ENCODE measurements at places on chromosomes 7 and 10.
A peak's percentile ranks its signal among the peaks of the same experiment; 100 is the strongest.

DNA sequence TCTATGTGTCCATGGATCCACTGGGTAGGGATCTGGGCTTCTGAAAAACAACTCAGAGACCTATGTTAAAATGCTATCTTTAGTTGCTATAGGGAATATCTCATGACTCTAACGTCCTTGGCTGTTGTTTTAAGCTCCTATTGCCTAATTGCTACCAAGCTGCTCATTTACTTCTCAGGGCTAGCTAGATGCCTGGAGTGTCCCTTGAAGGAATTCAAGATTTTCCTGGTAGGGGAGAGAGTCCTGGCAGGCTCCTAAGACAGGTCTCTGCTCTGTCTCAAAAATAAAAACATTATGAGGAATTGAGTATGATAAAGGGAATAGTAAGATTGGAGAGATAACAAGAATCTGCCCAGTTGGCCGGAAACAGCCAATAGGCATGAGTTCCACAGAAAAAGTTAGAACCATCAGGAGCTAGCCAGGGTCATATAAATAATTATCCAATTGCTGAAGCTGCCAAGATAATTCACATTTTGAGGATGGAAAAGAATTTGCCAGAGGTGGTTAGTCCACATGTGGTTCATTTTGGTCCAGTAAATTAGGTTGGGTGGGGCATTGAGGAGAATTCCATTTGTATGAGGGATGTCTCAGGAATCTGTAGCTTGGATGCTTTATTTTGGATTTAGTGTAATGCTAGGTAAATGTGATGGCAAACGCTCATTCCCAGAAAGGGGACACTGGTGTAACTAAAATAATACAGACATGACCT lies 362.7 kb upstream of the VSTM2A start:
- no peak for DNase-seq

DNA sequence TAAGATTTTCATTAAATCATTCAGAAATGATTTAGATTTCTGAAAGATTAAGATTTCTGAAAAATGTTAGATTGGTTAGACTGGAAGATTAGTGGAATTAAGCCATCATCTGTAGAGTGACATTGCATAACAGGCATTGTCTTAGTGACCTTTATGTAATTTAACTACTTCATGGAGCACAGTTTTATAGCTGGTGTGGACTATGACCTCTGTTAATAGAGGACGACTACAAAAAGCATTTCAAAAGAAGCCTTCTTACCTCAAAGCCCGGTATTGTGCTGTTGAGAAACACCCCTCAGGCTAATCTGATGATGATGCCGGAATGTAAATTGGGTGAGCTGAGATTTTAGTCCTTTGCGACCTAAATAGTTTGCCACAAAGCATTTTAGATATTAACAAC lies 55.6 kb downstream of the GALNT11 start:
- no peak for DNase-seq

- DNase-seq = no peak
Measured at GRCh38 chr10:73991884-73992245, 6.1 kb upstream of the VCL start.

DNA sequence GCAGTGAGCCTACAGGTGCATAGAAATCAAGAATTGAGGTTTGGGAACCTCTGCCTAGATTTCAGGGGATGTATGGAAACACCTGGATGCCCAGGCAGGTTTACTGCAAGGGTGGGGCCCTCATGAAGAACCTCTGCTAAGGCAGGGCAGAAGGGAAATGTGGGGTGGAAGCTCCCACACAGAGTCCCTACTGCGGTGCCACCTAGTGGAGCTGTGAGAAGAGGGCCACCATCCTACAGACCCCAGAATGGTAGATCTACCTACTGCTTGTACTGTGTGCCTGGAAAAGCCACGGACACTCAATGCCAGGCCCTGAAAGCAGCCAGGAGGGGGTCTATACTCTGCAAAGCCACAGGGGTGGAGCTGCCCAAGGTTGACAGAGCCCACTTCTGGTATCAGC lies 533.5 kb downstream of the GPAM start:
- DNase-seq = no peak

DNA sequence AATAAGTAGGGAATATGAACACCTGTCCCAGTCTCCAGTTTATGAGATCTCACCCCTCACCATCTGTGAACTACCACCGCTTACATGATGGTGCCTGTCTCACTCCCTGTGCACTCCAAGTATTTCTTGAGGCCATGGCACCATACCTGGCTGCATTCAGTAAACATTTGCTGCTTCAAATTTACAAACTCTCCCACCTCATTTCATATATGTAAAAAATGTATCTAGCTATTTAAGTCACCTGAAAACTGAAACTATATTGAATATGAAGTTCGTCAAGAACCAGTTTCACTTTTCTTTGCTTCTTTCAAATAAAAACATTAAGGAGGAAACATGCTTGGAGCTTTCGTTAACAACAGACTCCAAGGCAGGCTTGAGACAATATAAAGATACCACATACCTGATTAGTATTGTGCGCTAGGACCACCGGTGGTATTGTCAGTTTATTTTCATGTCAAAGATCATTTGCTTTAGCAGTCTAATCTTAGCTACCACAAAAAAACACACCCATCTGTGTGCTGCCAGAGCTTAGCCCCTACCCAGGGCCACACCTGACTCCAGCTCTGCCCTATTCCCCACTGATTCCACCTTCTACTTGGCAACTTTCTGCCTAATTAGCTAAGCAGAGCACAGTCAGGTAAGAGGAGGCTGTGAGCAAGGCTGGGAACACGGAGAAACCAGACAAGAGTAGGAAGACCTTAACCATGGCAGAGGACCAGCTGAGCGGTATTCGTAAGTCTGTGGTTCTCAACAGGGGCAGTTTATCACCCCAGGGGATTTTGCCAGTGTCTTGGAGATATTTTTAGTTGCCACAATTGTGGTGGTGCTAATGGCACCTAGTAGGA lies 92.0 kb downstream of the ZFAND4 start:
- no peak for DNase-seq

- no peak for DNase-seq
Measured at GRCh38 chr10:62231371-62231770, 37.3 kb downstream of the RTKN2 start.

- peak; percentile 72 for DNase-seq
Measured at GRCh38 chr7:28093623-28094232, 86.9 kb downstream of the JAZF1 start.

DNA sequence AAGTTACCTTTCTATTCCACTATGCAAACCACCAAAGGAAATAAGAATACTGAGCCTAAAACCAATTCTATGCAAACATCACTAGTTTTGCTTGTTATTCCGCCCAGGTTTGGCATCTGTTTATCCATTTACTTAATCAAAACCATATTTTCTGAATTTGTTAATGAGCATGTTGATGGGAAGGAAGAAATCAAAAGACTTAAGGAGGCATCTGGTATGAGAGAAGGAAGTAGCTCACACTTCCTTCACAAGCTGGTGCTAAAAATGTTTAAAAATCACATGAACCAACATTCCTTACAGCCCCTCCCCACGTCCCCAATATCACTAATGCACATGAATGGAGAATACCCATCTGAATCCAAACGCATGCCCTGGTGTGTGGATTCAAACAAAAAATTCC lies 52.0 kb upstream of the PRKAR2B start:
- no peak for DNase-seq

GRCh38 chr10:125094806-125095205 lies 65.6 kb downstream of the CTBP2 start:
- no peak for DNase-seq

- peak; percentile 70 for DNase-seq
Measured at GRCh38 chr7:51366930-51367613, 50.5 kb upstream of the COBL start.

GRCh38 chr7:142884286-142884640 lies 1.3 kb downstream of the TRPV6 start:
- no peak for DNase-seq

DNA sequence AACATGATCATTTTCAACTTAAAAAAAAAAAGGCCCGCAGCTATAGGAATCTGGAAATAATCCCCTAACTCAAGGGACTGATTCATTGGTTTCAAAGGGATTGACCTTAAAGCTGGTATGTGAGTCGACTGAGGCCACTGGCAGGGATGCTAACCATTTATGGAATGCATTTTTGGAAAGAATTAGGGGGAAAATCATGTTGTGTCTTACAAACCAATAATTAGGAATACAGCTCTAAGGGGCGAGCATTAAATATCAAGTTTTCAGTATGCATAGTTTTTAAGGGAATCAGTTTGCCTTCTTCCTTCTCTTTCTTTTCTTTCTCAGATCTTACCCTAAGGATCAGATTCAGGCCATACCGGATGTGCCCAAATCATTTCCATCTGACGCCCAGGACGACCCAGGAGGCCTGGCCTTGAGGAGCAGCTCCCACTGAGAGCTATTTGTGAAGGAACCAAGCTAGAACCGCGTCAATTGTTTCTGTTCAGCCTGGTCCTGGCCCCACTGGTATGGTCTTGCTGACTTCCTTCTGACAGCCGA lies 48.7 kb downstream of the BPGM start:
- no peak for DNase-seq

- no peak for DNase-seq
Measured at GRCh38 chr10:10417671-10418070, 600.0 kb upstream of the CELF2 start.

- no peak for DNase-seq
Measured at GRCh38 chr7:144827621-144828020, 8.2 kb downstream of the TPK1 start.

GRCh38 chr10:121600611-121601010 lies 2.4 kb upstream of the FGFR2 start:
- no peak for DNase-seq

DNA sequence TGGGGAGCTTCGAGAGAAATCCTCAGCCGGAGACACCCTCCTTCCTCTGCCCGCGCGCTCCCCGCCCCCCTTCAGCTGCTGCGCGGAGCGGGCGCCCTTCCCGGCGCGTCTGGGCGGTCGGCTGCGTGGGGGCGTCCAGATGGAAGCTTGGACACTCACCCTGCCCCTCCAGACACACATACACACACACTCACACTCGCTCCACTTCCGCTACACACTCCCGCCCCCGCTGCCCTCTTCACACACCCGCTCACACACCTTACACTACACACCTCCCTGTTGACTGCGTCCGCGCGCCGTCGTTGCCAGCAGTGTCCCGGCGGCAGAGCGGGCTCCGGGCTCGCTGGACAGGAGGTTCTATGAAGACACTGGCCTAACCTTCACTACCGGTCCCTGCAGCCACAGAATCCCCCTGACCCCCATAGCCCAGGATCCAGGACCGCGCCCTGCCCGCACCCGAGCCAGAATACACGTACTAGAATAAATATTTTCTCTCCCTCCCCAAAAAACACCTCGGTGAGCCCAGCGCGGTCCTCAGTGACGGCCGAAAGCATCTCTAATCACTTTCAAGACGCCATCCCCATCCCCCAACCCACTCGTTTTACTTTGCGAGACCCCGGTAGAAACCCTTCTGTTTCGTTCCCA lies 1.1 kb upstream of the EGR2 start:
- DNase-seq = no peak

DNA sequence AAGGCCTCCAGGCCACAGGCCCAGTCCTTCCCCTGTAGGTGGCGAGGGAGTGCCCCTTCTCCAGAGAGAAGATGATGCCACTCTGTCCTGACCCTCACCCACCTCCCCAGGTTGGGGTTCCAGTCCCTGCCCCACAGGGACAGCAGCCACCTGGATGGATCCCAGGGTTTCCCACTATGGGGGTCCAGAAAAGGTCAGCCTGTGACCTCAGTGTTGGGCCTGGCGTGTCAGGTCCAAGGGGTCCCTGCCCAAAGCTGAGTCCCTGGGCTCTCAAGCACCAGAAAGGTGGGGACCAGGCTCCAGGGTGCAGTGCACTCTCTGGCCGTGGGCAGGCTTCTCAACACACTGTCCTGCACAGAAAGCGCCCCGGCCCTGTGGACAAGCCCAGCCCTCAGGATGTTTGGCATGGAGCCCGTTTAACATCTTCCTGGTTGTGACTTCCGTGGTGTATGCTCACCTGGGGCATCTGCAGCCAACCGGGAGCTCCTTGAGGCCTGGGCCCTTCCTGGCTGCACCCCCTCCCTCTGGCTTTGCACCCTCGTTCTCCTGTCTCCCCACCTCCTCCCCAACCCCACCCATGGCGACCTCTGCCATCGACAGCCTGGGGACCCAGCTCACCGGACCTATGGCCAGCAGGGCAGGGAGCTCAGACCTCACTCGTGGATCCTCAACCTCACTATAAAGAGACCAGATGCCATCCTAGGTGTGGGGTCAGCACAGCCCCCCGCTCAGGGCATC lies 58.3 kb upstream of the PPP2R2D start:
- no peak for DNase-seq

- no peak for DNase-seq
Measured at GRCh38 chr10:62911210-62911963, 95.2 kb upstream of the EGR2 start.

- DNase-seq = no peak
Measured at GRCh38 chr10:44989597-44990301, 11.0 kb upstream of the ZNF22 start.

GRCh38 chr7:132751244-132751647 lies 175.0 kb upstream of the PLXNA4 start:
- no peak for DNase-seq

- no peak for DNase-seq
Measured at GRCh38 chr7:91050677-91051076, 213.6 kb upstream of the FZD1 start.

- DNase-seq = no peak
Measured at GRCh38 chr7:1651031-1651446, 19.0 kb upstream of the ELFN1 start.

GRCh38 chr10:5484205-5484604 lies 15.2 kb downstream of the CALML5 start:
- no peak for DNase-seq

DNA sequence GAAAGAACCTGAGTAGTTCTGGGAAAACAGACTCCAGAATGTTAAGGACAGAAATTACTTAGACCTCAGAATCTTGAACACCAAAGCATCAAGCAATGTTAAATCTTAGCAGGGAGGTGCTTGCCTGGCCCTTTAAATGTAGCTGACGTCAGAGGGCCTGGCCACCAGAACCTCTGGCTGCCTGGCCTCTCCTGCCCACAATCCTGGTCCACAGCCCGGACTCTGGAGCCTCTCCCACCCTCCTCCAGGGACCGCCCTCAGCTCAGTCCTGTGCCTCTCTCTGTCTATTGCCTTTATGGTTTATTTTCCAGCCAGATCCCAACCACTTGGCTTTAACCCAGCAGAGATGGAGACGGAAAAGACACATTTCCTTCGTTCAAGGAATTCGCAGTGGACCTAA lies 42.2 kb upstream of the EGR2 start:
- DNase-seq = no peak

DNA sequence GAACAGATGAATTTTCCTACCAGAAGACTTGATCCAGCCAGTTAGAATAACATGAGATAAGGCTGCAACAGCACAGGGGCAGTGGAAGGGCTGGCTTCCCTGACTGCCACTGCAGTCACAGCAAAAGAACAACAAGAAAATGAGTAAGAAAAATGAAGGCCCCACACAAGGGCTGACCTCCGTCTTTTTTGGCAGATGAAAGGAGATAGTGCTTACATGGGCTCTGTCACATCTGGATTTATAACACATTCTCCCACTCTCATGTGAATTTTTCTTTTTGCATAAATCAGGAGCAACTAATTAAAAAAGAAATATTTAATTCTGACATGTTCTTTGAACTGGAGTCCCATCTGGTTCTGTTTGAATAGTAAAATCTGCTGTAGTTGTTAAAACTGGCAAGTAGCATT lies 99.6 kb downstream of the NRP1 start:
- no peak for DNase-seq

Measured in NCI-H1436 (cell line).